Dorsolateral prefrontal cortex (tissue), 122 donors: ENCODE measurements at places on chromosomes 3 and 15.

DNA sequence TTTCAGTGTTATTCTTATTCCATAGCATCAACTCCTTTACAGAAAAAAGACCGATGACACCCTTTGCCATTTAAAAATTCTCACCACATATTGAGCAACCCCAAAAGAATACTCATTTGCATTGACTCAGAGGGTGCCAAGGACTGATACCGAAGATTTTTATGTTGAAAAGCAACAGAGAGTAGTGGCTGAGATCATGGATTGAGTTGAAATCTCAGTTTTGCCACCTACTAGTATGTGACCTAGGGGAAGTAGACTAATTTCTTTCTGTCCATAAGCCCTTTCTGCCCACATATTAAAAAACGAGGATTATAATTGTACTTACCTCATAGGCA, 313.9 kb upstream of the SATB1 start:
- DNase-seq = no peak

GRCh38 chr3:14129296-14129695, 4.4 kb downstream of the TMEM43 start:
- no peak for DNase-seq

GRCh38 chr3:57791245-57791644, 35.1 kb downstream of the SLMAP start:
- DNase-seq = no peak

DNA sequence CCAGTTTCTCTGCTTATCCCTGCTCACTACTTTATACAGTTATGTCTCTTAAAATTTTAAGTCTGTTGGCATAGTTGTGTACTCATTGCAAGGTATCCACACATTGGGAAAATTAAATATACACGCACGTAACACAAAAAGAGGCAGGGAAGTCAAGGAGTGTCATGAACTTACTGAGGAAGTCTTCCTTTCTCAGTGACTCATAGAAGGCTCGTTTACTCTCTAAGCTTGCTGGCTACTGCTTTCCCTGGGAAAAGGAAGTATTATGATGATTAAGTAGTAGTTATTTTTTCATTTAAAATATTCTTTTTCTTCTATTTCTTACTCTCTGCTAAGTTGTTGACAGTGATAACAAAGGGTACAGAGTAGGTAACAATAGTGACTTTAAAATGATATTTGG, 287.3 kb downstream of the UBE2E2 start:
- no peak for DNase-seq

DNA sequence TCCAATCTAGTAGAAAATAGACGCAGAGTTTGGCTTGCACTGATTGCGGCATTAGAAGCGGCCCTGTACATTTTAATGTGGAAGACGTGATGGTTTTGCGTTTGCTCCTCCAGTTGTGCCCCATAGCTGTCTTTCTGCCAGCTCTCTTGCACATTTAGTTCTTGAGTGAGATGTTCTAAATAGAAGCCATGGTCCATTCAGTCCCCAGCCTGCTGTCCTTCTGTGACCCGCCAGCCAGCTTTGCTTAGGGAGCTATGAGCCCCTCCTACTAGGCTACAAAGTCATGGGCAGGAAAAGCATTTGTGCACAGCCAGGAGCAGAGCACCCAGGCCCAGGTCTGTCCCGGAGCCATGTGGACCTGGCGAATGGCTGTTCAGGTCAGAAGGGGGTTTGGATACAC, 50.3 kb downstream of the APBA2 start:
- DNase-seq = peak; percentile 60

GRCh38 chr15:67100801-67101581, 35.6 kb downstream of the SMAD3 start:
- no peak for DNase-seq

GRCh38 chr3:181974198-181974597, 262.5 kb downstream of the SOX2 start:
- no peak for DNase-seq

GRCh38 chr3:32469151-32469874, 33.3 kb downstream of the CMTM6 start:
- no peak for DNase-seq
